ENCODE measurements at places on chromosomes 2 and 18.

GRCh38 chr2:16691261-16691660 lies 25.6 kb upstream of the CYRIA start:
- DNase-seq: no peak

- DNase-seq: peak; percentile 20
Measured at GRCh38 chr2:51624995-51625394, 593.1 kb upstream of the NRXN1 start.

- DNase-seq: no peak
Measured at GRCh38 chr18:44036501-44036900, 644.2 kb upstream of the SETBP1 start.

- DNase-seq: no peak
Measured at GRCh38 chr2:202102425-202103000, 29.5 kb downstream of the KIAA2012 start.

Measured in fibroblast of skin of left quadriceps (primary cell).